PC-3 (cell line): ENCODE measurements at places on chromosomes 5 and 9. TPM values are rescaled to one million over a fixed set of nuclear protein-coding genes. Genes with fewer than 3 reads are reported as not detected.

The PHF19 gene
- total RNA-seq, result 101 and 104 TPM in 2 replicates

- H3K27ac ChIP-seq, result no peak overlapping the region
- no peaks in the 10 kb centered on the region for H3K4me1 ChIP-seq
- no peaks in the 10 kb centered on the region for H3K36me3 ChIP-seq
Observed at GRCh38 chr5:73236541-73237128, 63.6 kb downstream of the TMEM174 start.

GRCh38 chr5:96629774-96630173 lies 32.4 kb upstream of the CAST start:
- no peaks in the 10 kb centered on the region for H3K36me3 ChIP-seq
- H3K27me3 ChIP-seq, result no peaks in the 10 kb centered on the region
- peak; percentile 90 for DNase-seq

- H3K27ac ChIP-seq, result no peak overlapping the region
- H3K4me3 ChIP-seq, result no peak overlapping the region
- DNase-seq, result no peak
Observed at GRCh38 chr9:123418052-123418430, 62.0 kb downstream of the CRB2 start.

DNA sequence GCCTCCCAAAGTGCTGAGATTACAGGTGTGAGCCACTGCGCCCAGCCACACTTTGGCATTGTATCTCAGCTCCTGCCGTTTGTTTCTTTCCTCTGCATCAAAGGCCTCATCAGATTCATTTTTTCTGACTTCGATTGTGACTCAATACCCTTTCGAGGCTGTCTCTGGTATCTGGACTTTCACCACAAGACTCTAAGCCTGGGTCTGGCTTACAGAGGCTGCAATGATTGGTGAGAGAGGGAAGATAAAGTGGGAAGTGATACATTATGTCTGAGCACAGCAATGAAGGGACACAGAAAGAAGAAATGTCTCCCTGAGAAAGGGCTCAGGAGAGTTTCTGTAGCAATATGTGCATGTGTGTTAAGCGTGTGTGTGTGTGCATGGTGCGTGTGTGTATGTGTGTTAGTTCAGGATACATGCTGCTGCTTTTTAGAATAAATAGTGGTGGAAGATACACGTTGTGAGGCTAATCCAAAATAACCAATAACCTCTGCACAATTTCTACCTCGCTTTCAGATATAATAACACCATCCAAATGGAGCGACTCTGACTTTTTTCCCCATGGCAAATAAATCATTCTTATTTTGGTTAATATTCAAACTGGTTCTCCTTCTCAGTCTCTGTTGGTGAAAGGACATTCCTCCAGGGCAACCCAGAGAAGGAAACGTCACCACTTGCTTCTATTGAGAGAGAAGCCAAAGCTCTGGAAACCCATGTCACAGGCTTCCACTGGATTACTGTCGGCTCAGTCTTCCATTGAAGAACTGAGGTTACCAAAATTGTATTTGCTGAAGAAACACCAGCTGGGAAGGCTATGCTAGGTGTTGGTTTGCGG lies 8.1 kb upstream of the DAB2 start:
- DNase-seq, result no peak
- H3K27me3 ChIP-seq, result no peaks in the 10 kb centered on the region
- peaks cover 8% of the 10 kb centered on the region for H3K4me1 ChIP-seq
- no peak overlapping the region for H3K4me3 ChIP-seq
- no peaks in the 10 kb centered on the region for H3K36me3 ChIP-seq

GRCh38 chr5:41794471-41794870 lies 75.8 kb downstream of the OXCT1 start:
- no peaks in the 10 kb centered on the region for H3K27me3 ChIP-seq
- no peaks in the 10 kb centered on the region for H3K36me3 ChIP-seq
- peak; percentile 92 for DNase-seq

The ZBTB26 gene
- total RNA-seq, result 1.5 and 1.6 TPM in 2 replicates
